ENCODE measurements at places on chromosomes 3 and 15. TPM values are rescaled to one million over a fixed set of nuclear protein-coding genes. Genes with fewer than 3 reads are reported as not detected.

GRCh38 chr3:12234192-12234591 is 54.7 kb upstream of the PPARG start:
- DNase-seq: no peak

GRCh38 chr3:98568402-98568801 is 25.0 kb downstream of the CPOX start:
- DNase-seq: no peak

GRCh38 chr15:40716165-40716564 is 21.2 kb downstream of the RAD51 start:
- no peak for DNase-seq

DNA sequence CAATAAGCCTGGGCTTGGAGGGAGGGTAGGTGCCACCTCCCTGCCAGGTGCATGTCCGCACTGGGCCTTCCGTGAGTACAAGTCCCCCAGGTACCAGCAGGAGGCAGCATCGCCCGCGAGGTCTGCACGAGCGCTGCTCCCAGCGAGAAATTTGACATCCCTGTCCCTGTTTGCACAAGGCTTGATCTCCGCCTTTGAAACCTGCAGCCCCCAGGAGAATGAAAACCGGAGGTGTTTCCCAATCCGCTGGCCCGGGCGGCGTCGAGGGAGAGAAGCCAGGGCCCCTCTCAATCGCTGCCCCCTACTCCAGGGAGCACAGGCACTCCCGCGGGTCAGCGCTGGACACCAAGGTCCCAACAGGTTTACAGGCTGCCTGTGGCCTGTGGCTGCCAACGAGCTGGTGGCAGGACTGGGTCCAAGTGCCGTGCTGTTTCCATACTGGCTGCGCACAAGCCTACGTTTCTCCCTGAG is 961 bp downstream of the HAPLN3 start:
- DNase-seq: peak; percentile 62

The CAMKV gene
- 180 TPM for total RNA-seq

DNA sequence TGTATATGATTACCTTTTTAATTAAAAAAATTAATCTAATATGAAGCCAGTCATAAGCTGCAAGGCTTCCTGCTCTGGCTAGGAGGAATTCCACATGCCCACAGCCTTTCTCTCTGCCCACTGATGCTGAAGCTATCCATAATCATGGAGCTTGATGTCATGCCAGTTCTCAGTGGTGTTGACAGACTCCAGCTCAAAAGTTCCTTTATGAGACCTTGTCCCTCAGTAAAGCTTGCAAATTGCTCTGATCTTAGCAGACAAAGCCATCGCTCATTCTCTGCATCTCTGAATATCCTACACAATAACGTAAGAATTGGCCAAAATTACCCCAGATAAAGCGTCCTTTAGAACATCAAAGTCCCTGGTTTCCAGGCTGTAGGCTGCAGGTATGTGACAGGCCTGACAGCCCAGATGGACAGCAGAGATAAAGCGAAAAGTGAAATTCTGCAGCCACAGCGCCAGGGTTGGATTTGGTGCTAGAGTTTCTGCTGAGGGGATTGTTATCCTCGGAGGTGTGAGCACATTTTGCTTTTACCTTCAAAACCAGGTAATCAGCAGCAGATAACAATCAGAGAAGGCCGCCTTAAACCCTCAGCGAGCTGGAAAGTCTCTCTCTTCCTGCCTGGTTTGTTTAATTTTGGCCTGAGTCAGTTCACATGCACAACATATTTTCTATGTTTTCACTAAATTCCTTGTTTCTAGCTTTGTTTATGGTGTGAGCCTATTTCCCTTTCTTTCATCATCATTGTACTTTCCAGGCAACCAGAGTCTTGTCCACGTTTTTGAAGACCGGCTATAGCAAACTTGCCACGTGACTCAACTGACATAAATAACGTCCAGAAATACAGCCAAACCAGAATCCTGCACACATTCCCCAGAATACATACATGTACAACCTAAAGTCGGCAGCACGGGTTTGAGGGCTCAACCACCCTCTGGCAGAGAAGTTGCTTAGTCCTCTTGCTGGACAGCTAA is 36.6 kb upstream of the ALDH1A3 start:
- DNase-seq: no peak

The AMIGO3 gene
- not detected for total RNA-seq

Data from frontal cortex (tissue), 4 donors.